ENCODE measurements at places on chromosomes 6 and 20.

- no peak for DNase-seq
These were observed 178.1 kb upstream of the PRDM1 start for GRCh38 chr6:105907991-105908390.

DNA sequence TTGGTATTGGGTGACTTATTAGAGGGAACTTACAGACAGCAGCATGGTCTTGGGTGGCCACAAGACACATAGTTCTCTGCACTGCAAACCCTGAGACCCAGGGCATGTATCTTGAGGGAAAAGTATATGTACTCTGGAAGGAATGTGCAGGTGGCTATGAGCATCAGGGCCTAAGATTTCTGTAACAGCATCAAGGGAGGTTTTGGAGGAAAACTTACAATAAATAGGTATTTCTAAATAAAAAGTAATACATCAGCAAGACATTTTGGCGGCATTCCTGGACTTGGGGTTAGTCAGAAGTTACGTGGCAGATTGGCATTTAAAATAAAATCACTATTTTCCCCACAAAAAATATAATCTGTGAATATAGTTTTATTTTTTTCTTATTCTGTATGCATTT lies 8.0 kb upstream of the STX7 start:
- DNase-seq, result no peak

GRCh38 chr20:38534756-38535155 lies 46.2 kb upstream of the ADIG start:
- DNase-seq, result no peak

DNA sequence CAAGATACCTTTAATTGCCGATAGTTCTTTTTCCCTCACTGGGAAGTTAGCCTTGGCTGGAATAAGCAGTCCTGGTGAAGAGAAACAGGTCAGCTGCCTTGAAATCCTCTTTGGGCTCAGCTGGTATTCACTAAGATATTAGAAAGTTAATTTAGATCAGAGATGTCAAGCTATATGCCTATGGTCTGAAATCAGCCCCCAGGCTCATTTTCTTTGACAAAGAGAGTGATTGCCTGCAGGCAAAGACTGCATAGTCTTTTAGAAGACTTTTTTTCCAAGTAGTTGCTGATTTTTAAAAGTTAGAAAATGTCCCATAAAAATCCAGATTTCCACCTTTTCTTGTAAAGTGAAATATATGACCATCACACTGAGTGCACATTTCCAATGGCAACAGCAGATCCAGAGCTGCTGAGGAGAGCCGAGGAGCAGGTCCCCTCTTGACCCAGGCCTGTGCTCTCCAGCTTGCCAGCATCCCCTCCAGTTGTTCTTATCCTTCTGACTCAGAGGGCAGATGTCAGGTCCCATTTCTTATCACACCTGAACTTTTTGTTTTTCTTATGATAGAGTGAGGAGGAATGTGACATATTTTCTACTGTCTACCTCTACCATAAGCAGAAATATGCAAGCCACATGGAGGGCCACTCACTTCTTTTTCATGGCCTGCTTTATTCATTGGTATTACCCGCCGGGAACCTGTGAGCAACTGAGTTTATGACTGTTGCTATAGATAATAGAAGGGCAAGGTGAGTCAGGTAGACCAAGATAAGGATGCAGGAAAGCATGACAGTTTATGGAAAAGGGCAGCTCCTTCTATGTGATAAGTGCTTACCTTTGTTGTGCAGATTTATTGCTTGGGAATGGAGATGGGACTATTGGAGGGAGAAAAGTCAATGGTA lies 17.6 kb upstream of the L3MBTL3 start:
- no peak for DNase-seq

GRCh38 chr6:111938710-111939109 lies 65.5 kb upstream of the FYN start:
- DNase-seq, result no peak

DNA sequence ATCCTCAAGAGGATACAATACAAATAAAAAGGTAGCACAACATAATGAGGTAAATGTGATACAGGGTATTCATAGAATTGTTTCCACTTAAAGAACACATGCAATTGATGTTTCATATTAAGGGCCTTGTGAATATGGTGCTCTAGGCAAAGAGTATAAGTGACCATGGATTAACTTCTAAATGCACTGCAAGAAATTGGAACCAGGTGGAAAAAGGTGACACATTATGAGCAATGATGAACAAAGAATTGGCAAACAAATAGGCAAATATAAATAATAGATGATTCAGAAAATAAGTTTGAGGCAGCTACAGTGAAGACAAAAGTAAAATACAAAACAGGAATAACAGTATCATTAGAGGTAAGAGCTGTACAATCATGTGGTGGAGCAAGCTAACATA lies 192.0 kb downstream of the GRIK2 start:
- DNase-seq, result no peak

DNA sequence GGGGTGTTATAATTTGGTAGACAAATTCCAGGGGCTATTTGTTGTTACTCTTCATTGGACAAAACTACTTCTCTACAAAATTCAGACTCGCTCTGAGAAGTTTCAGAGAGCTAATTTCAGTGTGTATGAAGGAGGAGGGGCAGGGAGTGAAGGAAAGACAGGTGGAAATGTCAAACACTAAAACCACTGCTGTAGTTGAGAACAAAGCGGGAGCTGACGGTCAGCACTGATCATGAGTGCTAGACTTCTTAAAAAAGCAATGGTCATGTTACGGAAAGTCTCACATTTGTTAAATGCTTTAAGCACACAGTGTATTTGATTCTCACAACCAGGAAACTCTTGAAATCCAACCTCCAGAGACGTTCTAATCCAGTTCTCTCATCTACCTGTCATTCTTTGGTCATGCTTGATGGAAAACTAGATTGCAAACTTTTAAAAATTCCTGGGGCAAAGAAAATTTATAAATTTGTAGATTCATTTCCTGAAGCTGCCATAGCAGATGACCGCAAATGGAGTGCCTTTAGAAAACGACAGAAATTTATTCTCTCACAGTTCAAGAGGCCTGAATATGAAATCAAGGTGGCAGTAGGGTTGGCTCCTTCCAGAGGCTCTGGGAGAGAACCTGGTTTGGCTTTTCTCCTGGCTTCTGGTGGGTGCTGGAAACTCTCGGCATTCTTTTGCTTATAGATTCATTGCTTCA lies 100.7 kb upstream of the CARMIL1 start:
- DNase-seq, result no peak

- no peak for DNase-seq
These were observed 61.2 kb downstream of the C6orf52 start for GRCh38 chr6:10633216-10633615.

GRCh38 chr20:1587781-1588532 lies 30.5 kb upstream of the SIRPD start:
- no peak for DNase-seq

- no peak for DNase-seq
These were observed 58.8 kb downstream of the RSPH3 start for GRCh38 chr6:158941246-158941645.

GRCh38 chr6:24720131-24720603 lies 1.2 kb upstream of the C6orf62 start:
- peak; percentile 22 for DNase-seq

- DNase-seq, result no peak
These were observed 544.1 kb downstream of the QKI start for GRCh38 chr6:163958646-163959045.

DNA sequence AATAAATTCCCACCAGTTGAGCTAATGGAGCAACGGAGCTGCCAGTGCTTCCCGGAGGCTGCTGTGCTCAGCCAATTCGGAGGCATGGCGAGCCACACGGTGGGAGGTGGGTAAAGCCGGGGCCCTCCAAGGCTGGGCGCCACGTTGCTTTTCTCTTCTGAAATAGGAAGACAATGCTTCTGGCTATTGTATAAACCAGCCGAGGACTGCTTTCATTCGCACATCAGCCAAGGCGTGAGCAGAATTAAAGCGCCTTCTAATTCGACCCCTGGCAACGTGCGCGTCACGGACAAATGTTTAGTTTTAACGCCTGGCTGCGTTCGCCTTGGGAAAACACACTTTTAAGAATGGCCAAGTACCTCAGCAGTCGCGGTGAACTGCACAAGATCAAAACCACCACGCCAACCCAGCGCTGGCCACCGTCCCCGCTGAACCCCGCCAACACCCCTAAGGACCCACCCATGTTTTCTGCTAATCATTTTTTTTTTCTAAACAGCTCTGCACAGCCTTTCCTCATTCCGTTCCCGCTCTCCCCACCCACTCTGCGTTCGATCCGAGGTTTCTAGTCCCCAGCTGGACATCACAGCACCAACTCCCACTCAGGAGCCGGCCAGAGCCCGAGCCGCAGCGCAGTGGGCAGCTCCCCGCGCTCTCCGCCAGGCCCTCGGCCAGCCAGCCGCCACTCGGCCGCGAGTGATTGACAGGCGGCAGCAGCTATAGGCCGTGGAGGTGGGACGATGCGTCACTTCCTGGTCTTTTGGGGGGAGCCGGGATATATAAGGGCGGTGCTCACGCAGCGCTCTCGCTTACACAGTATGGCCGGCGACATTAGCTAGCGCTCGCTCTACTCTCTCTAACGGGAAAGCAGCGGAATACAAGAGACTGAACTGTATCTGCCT lies at the start of gene AMD1:
TSS of gene AMD1 (plus strand) at position 805 of the 899 bp plus-strand sequence. CDS start 321 bp downstream, outside the sequence.
- DNase-seq, result peak; percentile 91

- no peak for DNase-seq
These were observed 2.0 kb downstream of the TSBP1 start for GRCh38 chr6:32369660-32370059.

GRCh38 chr6:122809691-122810090 lies 20.6 kb downstream of the SMPDL3A start:
- DNase-seq, result no peak

GRCh38 chr20:8774412-8774811 lies 294.5 kb upstream of the PLCB4 start:
- no peak for DNase-seq

DNA sequence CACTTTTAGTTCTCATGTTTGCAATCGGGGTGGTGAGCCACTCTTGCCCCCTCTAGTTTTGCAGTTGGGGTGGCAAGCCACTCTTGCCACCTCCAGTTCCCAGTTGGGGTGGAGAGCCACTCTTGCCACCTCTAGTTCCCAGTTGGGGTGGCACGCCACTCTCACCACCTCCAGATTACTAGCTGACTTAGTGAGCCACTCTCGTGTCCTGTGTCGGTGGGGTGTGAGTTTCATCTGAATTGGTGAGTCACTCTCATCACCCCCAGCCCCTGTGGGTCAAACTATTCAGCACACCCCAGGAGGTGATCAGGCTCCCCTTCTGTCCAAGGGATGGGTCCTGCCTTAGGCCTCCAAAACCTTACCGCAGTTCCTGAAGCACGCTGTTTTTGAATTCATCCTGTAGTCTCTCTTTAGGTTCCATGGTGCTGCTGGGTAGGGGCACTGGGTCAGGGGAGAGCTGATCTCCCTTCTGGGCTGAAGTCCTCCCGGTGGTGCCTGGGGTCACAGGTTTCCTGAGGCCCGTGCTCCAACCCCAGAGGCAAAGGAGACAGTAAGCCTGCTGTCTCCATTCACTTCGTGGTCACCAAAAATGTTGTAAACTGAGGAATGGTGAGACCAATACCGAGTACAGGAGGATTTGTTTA lies 224.2 kb upstream of the SYNCRIP start:
- no peak for DNase-seq

DNA sequence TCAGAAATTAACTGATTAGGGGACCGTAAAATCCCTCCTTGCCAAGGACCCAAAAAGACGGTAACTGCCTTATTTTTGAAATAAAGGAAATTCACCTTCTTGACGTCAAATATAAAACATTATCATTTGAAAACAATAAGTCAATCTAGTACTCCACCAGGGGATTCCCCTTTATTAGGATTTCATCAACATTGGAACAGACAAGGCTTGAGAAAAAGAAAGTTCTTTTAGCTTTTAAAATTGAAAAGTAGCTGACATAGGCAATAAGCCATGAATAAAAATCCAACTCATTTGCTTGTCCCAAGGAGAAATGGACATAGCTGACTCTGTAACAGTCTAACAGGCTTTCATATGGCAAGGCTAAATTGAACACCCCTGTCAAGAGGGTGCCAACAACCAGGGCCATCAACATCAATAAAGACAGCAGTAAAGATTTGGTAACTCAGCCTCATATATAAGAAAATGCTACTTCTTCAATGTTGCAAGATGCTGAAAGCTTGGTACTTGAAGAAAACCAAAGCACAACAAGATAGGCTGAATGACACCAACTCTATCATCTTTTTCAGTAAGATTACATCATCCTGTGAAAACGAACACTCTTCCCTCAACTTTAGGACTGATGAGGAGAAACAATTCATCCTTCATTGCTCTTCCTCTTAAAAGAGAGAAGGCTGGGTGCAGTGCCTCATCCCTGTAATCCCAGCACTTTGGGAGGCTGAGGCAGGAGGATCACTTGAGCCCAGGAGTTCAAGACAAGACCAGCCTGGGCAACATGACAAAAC lies 121.0 kb upstream of the PRDM1 start:
- DNase-seq, result no peak

DNA sequence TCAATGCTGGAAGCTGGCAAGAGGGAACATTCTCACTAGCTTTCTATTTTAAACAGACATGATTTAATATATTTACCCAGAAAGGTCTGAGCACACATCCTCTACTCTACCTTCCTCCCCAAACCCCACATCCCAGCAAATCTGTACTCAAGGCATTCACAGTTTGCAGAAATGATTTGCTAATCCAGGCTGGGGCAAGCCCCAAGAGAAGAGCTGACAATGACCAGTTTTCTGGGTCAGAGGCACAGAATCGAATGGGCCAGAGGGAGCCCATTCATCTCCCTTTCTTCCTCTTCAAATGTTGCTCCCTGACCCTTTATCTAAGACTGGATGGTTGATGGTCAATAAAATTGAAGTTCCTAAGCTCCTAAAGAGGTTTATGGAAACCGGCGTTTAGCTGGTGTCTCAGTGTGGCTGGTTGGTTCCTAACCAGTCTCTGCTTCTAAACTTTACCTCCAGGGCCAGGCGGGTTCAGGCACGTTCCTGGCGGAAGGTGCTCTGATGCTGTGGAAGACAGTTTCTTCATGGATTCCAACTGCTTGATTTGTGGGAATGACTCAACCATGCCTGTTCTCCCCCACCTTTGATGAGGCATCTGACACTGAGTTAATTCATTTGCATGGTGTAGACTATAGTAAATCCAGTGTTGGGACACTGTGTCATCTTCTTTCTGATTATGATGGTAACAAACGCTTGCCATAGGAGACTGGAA lies 96.4 kb upstream of the IYD start:
- no peak for DNase-seq

- DNase-seq, result no peak
These were observed 248.5 kb downstream of the BTBD3 start for GRCh38 chr20:12166053-12166717.

DNA sequence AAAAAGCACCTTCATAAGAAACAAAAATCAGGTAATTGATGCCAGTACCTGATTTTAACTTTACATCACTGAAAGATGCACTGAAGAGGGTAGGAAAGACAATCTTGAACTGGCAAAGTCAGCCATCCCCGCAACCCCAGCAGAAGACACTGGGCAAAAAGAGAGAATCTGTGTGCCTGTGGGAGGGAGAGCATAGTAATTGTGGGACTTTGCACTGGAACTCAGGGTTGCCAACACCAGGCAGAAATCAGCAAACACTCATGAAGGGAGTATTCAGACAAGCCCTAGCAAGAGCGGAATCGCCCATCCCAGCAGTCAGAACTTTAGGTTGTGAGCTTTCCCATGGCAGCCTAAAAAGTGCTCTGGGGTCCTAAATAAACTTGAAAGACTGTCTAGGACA lies 344.6 kb upstream of the GJE1 start:
- DNase-seq, result no peak
